NCI-H2029 (cell line): ENCODE measurements at places on chromosomes 5 and 9.
A peak's percentile ranks its signal among the peaks of the same experiment; 100 is the strongest.

DNA sequence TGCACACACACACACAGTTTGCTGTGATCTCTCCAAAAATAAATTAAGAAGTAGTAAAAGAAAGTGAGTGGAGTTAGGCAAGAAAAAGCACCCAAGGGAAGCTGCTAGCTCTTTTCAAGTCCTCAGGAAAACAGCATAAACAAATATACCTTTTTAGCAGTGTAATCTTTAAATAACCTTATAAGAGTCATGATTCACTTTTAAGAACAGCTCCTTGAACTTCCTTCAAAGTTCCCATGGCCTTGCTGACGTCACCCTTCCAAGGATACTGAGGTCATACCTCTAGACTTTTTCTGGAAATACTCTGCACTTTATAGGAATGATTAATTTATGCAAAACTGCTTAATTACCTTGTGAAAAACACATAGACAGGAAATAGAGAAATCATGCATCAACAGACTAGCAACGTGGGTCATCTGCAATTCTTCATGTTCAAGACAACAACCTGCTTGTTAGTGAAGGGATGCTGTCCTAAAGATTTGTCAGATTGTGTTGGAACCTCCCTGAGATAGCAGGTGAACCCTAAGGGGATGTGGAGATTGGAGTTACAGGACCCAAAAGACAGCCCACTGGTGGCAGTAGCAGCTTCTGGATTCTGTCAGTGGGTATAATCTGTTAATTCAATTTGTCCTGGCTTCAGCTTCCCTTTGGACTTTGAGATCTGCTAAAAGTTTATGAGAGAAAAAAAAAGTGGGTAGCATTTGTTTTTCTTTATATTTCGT, 229.0 kb downstream of the ELAVL2 start:
- DNase-seq, result no peak

- no peak for DNase-seq
These were observed at the start of gene ADAM19 for GRCh38 chr5:157575381-157576020. ADAM19 (minus strand) TSS chr5:157575775; CDS start chr5:157575696, 79 bp downstream.

DNA sequence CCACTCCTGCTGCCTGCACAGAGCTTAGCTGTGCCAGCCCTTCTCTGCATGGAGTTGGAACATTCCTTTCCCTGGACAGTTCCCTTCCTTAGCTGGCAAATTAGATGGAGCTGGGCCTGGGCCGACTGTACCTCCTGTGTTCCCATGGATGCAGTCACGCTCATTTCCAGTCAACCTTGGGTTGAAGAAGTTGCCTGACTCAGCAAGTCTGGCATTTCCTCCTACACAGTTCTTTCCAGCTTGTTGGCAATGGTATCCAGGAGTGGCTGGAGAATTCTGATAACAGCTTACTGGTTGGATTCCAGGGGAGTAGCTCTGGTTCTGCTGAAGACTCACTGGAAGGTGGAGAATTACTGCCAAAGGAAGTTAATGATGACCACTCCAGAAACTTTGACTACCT, 9.2 kb upstream of the TAF1L start:
- no peak for DNase-seq

GRCh38 chr5:172834415-172835289, 601 bp downstream of the ERGIC1 start:
- no peak for DNase-seq

- peak; percentile 48 for DNase-seq
These were observed 27.9 kb downstream of the PCDH1 start for GRCh38 chr5:141850244-141850768.

GRCh38 chr9:112997236-112997941, 14.6 kb downstream of the ZNF883 start:
- DNase-seq, result no peak

DNA sequence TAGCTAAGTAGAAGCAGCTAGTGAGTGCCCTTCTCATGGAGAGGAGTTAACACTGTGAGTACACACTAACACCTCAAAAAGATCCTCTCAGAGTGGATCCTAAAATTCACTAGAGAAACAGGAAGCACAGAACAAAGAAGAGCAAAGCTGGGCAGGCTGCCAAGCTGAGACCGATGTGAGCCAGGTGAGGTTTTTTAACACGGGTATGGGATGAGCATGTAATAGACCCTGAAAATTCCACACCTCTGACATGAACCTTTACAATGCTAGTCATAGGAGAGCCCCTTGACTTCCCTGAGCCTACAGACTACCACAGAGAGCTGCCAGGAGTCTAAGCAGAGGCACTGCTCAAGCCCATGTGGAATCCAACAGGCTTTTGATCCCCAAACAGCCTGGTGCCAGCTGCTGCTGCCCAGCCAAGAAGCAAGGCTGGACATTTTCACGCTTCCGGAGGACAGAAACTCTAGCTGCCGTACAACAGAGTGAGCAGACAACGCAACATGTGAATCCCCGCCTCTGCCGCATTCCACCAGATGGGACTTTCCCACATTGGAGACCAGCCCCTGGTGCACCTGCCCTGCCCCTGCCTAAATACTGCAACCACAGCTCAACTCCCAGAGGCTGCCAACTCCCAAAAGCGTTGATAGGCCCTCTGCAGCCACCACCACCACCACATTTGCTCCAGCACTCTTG, 280.8 kb downstream of the CDH10 start:
- DNase-seq, result peak; percentile 65

- no peak for DNase-seq
These were observed 31.7 kb downstream of the DBH start for GRCh38 chr9:133667759-133668450.

DNA sequence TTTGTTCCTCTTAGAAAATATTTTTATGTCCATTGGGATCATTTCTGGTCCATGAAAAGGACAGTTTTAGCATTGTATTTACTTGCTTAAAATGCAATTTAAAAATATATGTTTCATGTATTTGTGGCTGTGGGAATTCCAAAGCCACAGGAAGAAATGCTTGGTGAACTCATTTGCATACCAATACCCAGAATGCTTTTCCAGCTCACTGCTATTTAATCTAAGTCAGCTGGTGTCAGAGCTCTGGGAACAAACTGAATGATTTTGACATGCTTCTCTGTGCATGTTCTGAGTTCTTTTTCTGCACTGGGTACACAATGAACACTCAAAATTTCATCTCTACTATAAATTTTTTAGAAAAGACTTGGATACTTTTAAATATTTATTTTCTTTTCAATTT, 482.8 kb upstream of the ARRDC3 start:
- DNase-seq, result no peak

DNA sequence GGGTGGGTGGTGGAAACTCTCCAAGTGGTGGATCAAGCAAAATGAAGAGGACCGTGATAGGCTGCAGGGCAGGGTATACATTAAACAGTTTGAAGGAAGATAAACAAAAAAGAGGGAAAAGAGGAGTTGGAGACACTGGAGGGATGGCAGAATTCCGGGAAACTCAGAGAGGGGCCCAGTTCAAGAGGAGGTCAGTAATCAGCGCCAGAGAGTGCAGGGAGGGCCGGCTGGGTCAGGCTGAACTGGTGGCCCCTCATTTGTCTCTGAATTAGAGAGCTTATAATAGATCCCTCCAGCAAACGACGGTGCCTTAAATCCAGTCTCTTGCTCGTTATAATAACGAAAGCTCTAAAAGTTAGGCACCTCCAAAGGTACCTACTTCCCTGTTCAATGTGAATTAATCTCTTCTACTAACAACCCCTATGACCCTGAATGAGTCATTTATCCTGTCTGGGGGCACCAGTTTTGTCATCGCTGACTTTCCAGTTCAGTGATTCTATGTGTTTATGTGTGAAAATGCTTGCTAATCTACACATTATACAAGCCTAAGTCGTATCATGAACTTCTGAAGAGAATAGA, 2.4 kb upstream of the ZSWIM6 start:
- no peak for DNase-seq

DNA sequence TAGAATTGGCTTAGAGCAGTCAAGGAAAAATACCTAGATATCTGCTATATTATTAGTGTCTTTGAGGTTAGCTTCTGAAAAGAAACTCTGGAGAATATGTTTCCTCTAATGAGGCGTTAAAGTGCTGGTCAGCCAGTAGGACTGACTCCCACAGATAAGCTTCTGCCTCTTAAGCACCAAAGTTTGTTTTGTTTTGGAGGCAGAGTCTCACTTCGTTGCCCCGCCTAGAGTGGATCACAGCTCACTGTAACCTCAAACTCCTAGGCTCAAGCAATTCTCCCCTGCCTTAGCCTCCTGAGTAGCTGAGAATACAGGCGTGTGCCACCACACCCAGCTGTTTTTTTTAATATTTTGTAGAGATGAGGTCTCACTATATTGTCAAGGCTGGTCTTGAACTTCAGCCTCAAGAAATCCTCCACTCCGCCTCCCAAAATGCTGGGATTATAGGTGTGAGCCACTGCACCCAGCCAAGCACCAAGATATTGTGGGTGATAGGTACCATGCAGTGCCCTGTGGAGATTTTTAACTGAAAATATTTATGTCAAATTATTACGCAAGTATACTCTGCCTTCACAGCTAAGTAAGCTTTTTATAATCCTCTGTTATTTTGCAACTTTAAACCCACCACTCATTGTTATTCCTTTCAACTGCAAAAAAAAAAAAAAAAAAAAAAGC, 24.7 kb upstream of the TMEM171 start:
- DNase-seq, result no peak

DNA sequence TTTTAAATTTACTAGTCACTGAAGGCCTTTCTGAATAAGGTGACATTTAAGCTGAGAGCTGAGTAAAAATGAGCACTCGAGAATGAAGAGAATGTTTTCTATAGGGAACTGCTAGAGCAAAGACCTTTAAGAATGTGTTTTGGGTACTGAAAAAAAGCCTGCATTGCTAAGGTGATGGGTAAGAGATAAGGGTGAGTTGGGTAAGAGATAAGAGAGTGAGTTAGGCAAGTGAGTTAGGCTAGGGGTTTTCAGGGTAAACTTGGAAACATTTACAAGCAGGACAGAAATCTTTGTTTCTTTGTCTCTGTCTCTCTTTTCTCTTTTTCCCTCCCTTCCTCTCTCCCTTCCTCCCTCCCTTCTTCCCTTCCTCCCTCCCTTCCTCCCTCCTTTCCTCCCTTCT, 5.6 kb downstream of the RAD23B start:
- DNase-seq, result no peak

DNA sequence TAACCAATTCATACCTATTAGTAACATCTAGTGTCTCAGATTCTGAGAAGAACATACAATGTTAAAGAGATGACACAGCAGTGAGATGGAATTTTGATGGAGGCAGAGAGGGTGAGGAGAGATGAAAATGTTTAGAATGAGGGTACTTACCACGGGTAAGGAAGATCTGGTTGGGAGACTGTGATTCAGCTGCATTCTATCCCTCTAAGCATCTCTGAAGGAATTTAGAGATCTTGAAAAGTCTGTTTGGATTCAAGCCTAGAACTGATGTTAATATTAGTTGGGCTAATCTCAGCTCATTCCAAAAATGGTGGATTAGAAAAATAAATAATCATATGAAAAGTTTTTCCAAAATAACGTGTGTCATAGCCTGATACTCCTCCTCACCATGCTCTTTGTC, 191.5 kb upstream of the CLINT1 start:
- DNase-seq, result no peak

GRCh38 chr9:34310215-34310614, 18.9 kb downstream of the KIF24 start:
- peak; percentile 30 for DNase-seq

DNA sequence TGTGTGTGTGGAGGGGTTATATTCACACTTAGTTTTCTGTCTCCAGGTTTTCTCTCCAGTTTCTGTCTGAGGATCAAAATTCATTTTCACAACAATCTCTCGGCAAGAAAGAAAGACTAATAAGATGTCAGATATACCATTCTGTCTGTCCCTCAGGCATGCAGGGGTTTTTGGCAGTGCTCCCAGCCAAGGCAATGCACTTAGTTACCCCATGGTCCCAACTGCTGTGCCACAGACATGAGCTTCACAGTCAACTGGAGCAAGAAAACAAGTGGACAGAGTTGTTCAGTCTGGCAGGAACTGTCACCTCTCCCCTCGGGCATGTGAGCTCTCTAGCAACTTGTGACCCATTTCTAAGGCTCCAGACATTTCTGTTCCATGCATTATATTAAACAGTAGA, 101.7 kb upstream of the LHFPL2 start:
- DNase-seq, result no peak
